ENCODE measurements at places on chromosomes 11 and 22.

DNA sequence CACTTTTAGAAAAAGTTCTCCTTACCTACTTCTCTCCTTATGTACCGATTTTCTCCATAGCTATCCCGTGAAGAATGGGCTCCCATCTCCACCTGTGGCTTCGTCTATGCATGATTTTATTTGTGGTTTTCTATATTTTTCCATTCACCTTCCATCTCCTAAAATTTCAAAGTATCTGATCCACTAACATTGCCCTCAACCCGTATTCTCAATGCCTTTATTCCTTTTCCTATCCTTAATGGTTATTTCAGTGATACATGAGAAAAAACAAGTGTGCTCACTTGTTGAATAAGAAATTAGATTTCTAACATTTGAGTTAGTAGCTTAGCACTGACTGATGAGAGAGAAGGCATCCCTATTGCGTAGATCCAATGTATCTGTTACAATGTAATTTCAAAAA lies 16.9 kb downstream of the CYP2R1 start:
- no peak for DNase-seq

DNA sequence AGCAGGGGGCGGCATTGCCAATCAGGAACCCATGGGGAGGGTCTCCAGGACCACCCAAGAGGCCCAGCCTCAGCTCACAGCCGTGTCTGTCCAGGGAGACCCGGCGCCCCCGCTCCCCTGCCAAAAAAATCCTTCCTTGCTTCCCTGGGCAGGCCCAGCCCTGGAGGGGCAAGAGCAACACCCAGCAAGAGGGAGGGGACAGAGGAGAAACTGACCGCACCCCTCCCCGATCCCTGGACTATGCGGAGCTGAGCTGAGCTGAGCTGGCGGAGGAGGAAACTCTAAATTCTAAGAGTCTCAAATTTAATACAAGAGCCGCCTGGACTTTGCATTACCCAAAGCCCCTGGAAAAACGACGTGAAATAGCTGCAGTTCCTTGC lies 52.0 kb upstream of the SHISAL1 start:
- DNase-seq: no peak

- no peak for DNase-seq
Observed at GRCh38 chr11:2761131-2762030, 61.6 kb upstream of the KCNQ1OT1 start.

- no peak for DNase-seq
Observed at GRCh38 chr11:100340466-100341319, 346.4 kb upstream of the ARHGAP42 start.

DNA sequence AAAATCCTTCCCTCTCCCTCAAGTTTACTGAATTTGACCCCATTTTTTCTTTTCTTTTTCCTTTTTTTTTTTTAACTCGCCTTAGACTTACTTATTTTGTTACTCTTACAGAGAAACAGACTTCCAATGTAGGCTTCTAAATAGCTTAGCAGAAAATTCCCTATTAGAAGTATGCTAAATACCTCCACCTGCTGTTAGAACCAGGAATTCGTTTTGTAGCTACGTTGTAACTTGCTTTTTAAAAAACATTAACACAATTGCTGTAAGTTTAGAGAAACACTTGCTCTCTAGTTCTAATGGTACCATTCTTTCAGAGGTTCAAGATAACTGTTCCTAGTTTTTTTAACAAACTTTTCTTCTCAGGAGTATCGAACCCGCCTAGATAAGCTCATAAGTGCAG lies 324.2 kb downstream of the DCDC1 start:
- DNase-seq: peak; percentile 34

GRCh38 chr22:37931893-37932389 lies 21.5 kb downstream of the C22orf23 start:
- DNase-seq: no peak

DNA sequence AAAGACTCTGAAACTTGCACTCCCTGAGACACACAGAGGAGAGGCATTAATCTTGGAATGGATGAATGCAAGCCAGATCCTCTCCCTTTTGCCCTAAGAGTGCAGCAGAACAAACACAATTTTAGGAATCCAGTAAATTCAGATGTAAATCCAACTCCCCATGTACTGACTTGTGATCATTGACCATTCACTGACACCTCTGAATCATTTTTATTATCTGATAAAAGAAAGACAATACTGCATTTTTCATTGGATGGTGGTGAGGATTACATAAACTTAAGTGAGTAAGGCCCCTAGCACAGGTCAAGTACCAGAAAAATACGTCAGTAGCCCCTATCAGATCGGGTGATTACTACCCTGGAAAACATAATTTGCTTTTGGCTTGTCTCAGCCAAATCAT lies 782.9 kb upstream of the API5 start:
- DNase-seq: no peak

- DNase-seq: no peak
Observed at GRCh38 chr11:1563149-1563638, 8.9 kb downstream of the DUSP8 start.

DNA sequence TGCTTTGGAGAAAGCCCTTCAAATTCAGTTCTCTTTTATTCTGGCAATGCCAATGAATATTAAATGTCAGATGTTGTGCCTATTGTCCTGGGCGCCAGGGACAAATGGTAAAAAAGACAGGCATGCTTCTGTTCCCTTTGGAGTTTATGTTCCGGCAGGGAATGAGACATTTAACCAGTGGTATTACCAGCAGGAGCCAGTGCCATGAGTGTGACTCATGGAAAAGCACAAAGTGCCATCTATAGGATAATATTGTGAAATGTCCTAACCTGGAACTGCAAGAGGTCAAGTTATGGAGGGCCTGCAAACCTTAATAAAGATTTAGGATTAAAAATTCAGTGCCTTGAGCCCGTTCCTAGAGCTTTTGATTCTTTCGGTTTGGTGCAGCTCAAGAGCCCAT lies 39.5 kb downstream of the REXO2 start:
- no peak for DNase-seq

- no peak for DNase-seq
Observed at GRCh38 chr11:39589391-39589790, 1870.1 kb downstream of the LRRC4C start.

- DNase-seq: no peak
Observed at GRCh38 chr22:17451316-17451715, 82.1 kb downstream of the CECR2 start.

- no peak for DNase-seq
Observed at GRCh38 chr11:43904742-43905535, 24.3 kb downstream of the ALKBH3 start.

- DNase-seq: no peak
Observed at GRCh38 chr11:102806296-102806695, 8.3 kb upstream of the MMP1 start.

GRCh38 chr11:34653851-34654482 lies 33.1 kb downstream of the EHF start:
- DNase-seq: peak; percentile 74

- peak; percentile 63 for DNase-seq
Observed at GRCh38 chr22:35663371-35663770, 15.1 kb downstream of the APOL6 start.

- no peak for DNase-seq
Observed at GRCh38 chr11:114284021-114284420, 12.2 kb upstream of the NNMT start.

DNA sequence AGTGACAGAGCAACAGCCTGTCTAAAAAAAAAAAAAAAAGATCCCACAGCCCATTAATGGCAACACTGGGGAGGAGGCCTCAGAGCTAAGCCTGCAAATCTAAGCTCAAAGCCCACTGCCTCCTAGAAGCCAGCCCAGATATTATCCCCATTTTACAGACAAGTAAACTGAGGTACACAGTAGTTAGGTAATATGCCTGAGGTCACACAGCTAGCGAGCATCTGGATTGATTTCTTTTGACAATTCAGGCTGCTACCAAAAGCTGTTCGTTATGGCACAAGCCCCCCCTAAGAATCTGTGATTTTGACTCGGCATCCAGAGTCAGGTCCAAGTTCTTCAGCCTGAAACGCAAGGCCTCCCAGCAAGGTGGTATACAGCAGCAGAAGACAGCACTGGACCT lies 13.7 kb downstream of the ELFN2 start:
- no peak for DNase-seq

GRCh38 chr11:58576887-58577471 lies 1.3 kb upstream of the LPXN start:
- DNase-seq: peak; percentile 45

GRCh38 chr22:36406721-36407120 lies 19.0 kb upstream of the MYH9 start:
- no peak for DNase-seq

- no peak for DNase-seq
Observed at GRCh38 chr11:75635066-75635862, 33.6 kb downstream of the MAP6 start.

- DNase-seq: no peak
Observed at GRCh38 chr11:11202885-11203284, 150.2 kb downstream of the CSNK2A3 start.

- DNase-seq: no peak
Observed at GRCh38 chr22:48535868-48536540, 1291.7 kb downstream of the BRD1 start.

GRCh38 chr22:48310740-48311139 lies 1516.9 kb downstream of the BRD1 start:
- DNase-seq: no peak

GRCh38 chr11:94574193-94574961 lies 7.2 kb downstream of the PIWIL4 start:
- DNase-seq: peak; percentile 80

- no peak for DNase-seq
Observed at GRCh38 chr11:117932426-117932825, 3.2 kb upstream of the TMPRSS13 start.

- DNase-seq: no peak
Observed at GRCh38 chr22:35754761-35755160, 37.1 kb downstream of the APOL5 start.

GRCh38 chr11:2128511-2129307 lies 10.5 kb downstream of the IGF2 start:
- DNase-seq: no peak

DNA sequence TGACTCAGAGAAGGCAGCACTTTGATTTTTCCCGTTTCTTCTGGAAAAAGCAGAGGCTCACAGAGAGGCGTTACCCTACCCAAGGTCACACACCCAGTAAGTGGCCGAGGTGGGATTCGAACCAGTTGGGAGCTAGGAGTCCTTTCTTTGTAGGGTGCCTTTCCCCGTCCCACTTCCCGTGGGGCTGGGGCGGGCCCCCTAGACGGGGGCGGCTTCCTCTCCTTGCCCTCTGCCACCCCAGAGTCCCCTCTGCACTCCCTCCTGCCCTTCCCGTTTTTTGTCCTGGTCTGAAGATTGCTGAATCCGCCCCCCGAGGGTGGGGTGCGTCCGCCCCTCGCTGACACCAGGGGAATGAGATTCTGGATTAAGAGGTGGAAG lies 747 bp downstream of the TPCN2 start:
- DNase-seq: peak; percentile 90

GRCh38 chr22:43343670-43344519 lies 723 bp upstream of the SCUBE1 start:
- peak; percentile 17 for DNase-seq

- DNase-seq: no peak
Observed at GRCh38 chr22:39149915-39150847, 2.3 kb downstream of the CBX7 start.

DNA sequence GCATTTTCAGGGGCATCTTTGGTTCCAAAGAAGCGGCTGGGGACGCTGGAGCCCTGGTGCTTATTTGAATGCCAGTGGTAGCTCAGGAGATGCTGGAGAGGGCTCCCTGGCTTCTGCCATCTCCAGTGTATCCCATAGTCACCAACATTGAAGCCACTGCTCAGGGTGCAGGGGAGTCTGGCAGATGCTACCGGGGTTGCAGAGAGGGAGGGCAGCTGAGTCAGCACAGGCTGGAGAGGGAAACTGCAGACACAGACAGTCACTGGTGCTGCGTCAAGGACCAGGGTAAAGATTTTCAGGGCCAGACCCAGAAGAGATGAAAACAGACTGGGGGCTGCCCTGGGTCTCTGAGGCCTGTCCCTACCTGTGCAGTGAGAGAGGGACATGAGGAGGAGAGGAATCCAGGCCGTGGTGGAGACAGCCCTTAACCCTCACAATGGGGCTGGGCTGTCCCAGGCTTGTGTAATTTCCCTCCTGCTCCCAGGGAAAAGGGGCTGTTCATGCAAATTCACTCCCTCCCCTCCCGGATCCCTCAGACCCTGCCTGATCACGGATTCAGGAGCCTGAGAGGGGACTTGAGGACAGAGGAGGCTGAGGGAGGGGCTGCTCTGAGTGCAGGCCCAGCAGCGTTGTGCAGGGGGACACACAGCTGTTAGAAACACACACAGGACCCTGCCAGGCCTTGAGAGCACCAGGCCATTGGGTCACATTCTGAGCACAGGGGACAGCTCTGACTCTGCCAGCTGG lies 126.9 kb upstream of the GRK3 start:
- no peak for DNase-seq

GRCh38 chr11:88484873-88485621 lies 147.5 kb upstream of the CTSC start:
- peak; percentile 51 for DNase-seq

- peak; percentile 86 for DNase-seq
Observed at GRCh38 chr22:43945632-43946383, 9.4 kb upstream of the SAMM50 start.

DNA sequence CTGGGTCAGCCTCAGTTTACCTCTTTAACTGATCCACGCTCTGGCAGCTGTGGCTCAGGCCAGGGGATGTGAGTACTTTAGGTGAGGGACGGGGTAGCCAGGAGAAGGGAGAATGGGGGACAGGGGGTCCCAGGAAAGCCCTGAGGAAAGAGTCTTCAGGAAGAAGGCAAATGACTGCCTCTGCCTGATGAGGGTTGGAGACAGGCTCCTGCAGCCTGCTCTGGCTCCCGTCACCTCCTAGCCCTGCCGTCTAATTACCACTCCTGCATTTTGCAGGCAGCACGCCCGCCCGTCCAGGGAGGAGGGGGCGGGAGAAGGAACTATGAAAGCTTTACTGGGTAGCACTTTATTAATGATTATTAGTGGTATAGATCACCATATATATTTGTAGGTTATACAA lies 116.6 kb downstream of the CEP164 start:
- no peak for DNase-seq

DNA sequence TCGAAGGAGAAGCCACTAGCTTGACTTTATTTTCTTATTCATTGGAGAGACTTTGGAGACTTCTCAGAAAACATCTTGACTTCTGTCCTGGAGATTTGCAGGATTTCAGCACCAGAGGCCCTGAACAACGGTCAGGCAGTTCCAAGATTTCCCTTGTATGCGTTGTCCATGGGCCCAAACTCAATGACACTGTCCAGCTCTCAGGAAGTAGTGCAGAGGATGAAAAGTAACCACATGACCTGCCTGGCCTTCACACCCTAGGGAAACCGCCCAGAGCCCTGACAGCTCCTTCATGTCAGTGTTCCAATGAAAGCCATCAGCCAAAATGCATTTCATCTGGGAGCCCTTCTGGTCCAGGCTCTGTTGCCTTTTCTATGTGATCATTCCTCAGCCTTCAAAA lies 214.1 kb downstream of the BLID start:
- DNase-seq: no peak

All from suppressor macrophage (primary cell).